ENCODE measurements at places on chromosomes 3 and 15.
A peak's percentile ranks its signal among the peaks of the same experiment; 100 is the strongest.

DNA sequence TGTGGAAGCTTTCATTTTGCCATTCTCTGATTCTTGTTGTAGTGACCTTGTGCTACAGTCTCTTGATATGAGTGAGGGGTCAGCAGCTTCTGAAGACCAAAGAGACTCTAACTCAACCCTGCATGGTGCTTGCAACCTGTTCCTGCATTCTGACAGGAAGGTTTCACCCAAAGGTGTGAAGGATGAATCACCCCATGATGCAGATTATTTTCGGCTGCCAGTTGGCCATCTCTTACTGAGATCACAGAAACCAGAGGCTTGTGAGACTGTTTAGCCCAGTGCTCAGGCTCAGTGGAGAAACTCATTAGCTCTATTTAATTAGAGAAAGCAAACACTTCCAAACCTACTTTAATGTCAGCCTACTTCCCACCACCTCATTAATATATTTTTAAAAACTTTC is 29.2 kb upstream of the TPRG1 start:
- DNase-seq = no peak

GRCh38 chr3:63493101-63493500 is 159.4 kb upstream of the SNTN start:
- no peak for DNase-seq

- no peak for DNase-seq
Measured at GRCh38 chr15:62647202-62647842, 395.2 kb upstream of the TPM1 start.

DNA sequence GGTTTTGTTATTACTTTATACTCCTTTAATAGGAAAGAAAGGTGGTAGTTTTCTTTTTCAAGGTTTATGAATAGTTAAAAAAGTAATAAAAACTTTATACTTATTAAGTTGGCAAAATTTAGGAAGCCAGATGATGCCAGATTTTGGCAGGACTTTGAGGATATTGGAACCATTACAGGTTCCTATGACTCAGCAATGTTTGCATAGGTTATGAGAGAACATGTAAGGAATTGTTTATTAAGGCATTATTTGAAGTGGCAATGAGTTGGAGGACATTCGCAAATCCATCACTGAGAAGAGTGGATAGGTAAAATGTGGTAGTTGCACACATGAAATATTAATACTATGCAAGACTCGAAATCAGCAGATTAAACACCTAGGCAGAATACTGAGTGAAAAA is 29.9 kb downstream of the CDAN1 start:
- DNase-seq = no peak

- DNase-seq = peak; percentile 17
Measured at GRCh38 chr3:176514297-176514696, 683.0 kb downstream of the TBL1XR1 start.

GRCh38 chr3:82088749-82089148 is 327.3 kb upstream of the GBE1 start:
- no peak for DNase-seq

DNA sequence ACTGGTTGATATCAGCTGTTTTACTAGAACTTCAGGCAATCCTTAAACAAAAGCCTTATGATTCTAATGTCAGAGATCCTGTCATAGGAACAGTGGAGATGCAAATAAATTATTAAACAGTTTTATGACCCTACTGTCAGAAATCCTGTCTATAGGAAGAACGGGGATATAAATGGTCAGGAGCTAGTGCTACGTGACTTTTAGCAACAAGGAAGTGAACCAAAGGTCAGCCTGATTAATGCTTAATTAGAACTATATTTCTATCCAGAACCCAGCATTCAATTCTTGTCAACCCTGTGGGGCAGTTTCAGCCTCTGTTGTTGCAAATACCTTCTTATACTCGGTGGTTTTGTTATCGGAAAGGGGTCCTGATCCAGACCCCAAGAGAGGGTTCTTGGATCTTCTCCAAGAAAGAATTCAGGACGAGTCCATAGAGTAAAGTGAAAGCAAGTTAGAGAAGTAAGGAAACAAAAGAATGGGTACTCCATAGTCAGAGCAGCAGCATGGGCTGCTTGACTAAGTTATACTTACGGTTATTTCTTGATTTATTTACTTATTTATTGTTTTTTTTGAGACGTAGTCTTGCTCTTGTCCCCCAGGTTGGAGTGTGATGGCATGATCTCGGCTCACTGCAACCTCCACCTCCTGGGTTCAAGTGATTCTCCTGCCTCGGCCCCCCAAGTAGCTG is 59.9 kb upstream of the RNU6-1 start:
- no peak for DNase-seq

DNA sequence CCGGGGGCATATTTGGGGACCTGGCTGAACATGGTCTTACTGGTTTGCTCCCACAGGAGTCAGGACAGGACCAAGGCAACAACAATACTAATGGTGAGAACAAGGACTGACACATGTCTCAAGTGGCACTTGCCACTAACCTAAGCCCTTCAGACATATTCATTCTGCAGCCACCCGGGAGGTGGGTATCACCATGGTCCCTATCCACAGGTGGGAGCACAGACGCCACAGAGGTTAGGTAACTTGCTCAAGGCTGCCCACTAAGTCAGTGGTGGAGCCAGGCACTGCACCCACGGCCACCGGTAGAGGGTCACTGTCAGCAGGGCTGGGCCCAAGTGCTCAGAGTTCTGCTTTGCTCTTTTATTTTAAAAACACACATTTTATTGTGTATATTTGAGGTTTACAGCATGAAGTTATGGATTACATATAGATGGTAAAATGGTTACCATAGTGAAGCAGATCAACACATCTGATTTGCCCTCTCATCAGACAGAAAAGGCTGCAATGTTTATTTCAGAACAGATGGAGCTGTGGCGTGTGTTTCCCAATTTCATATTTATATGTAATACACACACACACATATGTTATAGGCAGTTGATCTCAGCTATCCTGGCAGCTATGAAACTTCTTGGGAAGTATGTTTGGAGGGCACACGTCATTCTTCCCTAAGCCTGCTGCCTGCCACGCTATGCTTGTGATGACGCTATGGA is 30.0 kb upstream of the SLC41A3 start:
- no peak for DNase-seq

DNA sequence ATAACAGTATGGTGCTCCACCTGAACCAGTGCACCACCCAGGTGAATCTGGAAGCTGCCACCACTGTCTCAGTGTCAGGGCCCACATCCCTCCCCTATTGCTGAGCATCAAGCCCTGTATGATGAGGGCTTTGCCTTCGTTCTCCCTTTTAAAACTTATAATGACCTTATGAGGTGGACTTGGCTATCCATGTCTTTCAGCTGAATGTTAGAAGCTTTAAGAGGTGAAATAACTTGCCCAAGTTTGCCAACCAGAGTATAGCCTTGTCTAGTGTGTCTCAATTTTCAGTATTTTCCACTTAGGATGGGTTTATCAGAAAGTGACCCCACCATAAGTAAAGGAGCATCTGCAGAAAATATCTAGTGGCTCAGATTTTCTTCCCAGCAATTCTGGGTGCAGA is 87.8 kb downstream of the SHOX2 start:
- no peak for DNase-seq

DNA sequence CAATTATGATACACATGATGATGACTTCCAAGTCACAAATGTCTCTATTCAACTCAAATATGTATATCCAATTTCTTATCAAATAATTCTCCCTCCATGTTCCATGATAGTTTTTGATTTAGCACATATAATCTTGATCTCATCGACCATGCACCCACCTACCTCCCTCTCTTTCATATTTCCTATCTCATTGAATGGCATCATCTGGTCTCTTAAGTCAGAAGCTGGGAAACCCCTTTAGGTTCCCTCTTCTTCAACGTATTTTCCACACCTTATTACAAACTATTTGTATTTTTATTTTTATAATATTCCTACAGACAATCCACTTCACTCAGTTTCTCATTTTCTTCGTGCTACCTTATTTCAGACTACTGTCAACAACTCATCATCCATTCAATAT is 56.9 kb upstream of the DPH6 start:
- no peak for DNase-seq
